ENCODE measurements at places on chromosomes 16 and 17. TPM values are rescaled to one million over a fixed set of nuclear protein-coding genes. Genes with fewer than 3 reads are reported as not detected.

ZNF23 gene
- total RNA-seq, result 4.9 TPM

KRTAP9-2 gene
- total RNA-seq, result not detected

HOXB13 gene
- not detected for total RNA-seq

C17orf113 gene
- 0.05 TPM for total RNA-seq

TMEM114 gene
- not detected for total RNA-seq

AOC3 gene
- total RNA-seq, result 3.7 TPM

ALOX15 gene
- not detected for total RNA-seq

HBA1 gene
- not detected for total RNA-seq
